Activated CD4-positive, alpha-beta memory T cell treated with anti-CD3 and anti-CD28 coated beads, Interleukin-2, amount 10 ng/mL, durations not matched to agents 7 days and 5 days (primary cell): ENCODE measurements at places on chromosomes 6 and 20. TPM values are rescaled to one million over a fixed set of nuclear protein-coding genes. Genes with fewer than 3 reads are reported as not detected.

- DNase-seq, result no peak
These were observed 11.5 kb upstream of the DACT2 start for GRCh38 chr6:168331058-168331457.

GRCh38 chr20:3889489-3890397 lies 556 bp downstream of the PANK2 start:
- DNase-seq, result peak; percentile 56

DNA sequence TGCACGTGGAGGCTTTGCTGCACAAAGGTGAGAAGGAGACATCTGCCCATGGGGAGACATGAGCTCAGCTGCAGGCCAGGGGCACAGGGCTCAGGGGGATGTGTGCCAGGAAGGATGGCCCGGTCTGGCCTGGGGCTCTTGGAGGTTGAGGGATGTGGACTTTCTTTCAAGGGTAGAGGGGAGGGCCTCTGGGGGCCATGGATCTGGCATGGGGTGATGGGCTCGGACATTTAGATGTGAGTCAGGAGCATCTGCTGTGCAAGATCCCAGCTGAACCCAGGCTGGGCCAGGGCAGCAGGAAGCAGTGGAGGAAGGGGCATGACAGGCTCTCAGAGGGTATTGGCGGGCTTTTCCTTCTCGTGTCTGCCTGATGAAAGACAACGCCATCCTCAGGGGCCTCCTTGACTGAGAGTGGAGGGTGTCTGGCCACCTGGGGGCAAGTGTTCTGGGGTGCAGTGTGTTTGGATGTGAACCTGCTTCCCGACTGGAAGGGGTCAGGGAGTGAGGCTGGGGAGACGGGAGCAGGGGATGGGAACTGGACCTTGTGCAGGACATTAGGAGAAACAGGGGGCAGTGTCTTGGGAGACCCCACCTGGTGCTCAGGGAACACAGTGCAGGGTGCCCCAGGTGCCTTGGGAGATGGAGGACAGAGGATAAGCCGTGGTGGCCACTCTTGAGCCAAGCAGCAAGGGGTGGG lies 156.1 kb downstream of the ERMARD start:
- no peak for DNase-seq

- DNase-seq, result no peak
These were observed 334.6 kb downstream of the ESR1 start for GRCh38 chr6:152142105-152142504.

GRCh38 chr20:59804347-59804746 lies 129.1 kb downstream of the SYCP2 start:
- DNase-seq, result peak; percentile 5

- no peak for DNase-seq
These were observed 71.3 kb downstream of the PLCB1 start for GRCh38 chr20:8203366-8203765.

DNA sequence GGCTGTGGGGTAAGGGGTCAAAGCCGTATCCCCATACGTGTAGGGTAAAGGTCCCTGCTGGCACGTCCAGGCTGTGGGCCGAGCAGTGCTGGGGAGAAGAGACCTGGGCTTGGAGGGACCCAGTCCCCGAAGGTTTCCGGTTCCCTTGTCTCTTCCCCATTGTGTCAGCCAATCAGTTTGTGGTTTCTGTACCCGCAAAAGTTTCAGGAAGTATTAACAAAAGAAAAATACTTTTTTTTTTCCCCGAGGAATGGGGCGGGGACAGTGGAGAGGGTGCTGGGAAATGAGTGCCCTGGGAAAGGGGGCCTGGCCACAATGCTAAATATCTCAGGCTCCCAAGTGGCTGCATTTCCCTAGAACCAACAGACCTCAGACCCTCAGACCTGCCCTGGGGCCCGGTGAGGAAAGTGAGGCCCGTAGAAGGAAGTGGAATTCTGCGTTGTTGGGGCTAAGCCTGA lies 15.2 kb upstream of the AMD1 start:
- no peak for DNase-seq

DNA sequence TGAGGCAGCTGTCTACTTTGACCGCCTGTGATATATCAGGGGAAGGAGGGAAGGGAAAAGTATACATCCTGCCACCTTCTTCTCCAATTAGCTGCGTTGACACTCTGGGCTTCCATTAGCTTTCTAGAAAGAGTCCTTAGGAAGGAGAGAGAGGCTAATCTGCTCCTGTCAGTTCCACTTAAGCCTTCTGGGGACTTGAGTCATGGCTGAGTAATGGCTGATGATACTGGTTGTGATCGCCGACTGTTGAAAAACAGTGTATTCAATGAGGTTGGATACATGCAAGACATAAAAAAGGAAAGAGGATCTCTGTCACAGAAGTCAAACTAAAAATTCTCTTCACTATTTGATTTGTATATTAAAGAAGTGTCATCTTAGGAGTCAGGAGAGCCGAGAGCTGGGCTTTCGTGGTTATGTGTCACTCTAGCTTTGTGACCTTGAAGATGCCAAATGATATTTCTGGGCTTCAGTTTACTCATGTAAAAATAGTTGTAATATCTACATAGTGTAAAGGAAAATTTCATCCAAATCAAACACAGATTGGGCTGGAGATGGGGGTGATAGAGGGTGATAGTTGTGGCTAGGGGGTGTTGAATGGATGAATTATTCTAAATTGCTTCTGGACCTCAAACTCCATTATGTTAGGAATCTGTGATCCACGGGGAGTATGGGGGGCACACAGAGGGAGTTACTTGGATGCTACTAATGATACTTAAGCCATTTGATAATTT lies 189.0 kb downstream of the UST start:
- no peak for DNase-seq

DNA sequence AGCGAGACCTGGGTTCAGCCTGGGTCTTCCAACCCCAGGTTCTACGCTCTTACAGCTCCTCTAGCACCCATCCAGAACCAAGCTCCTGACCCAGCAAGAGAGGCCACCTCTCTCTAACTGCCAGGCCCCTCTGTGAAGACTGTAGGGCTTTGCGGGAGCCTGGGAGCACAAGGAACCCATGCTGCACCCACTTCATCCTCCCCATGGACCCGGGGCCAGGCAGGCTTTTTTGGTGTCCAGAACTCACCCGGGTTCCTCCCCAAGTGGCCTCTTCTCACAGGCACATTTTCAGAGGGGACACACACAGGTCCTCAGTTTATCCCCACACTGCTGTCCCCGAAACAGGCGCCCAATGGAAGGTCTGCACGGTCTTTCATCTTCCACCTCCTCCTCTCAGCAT lies 145.9 kb downstream of the SYNDIG1 start:
- no peak for DNase-seq

GRCh38 chr6:70277470-70277869 lies 25.4 kb downstream of the COL9A1 start:
- no peak for DNase-seq

DNA sequence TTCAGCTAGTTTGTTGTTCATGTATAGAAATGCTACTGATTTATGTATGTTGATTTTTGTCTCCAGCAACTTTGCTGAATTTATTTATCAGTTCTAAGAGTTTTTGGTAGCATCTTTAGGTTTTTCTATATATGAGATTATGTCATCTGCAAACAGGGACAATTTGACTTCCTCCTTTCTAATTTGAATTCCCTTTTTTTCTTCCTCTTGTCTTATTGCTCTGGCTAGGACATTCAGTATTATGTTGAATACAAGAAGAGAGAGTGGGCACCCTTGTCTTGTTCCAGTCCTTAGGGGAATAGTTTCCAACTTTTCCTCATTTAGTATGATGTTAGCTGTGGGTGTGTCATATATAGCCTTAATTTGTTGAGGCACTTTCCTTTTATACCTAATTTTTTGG lies 58.2 kb downstream of the CDH26 start:
- DNase-seq, result no peak

GRCh38 chr6:150201772-150202329 lies 59.0 kb downstream of the PPP1R14C start:
- DNase-seq, result no peak

- DNase-seq, result no peak
These were observed 77.2 kb upstream of the EPHA7 start for GRCh38 chr6:93496548-93496947.

GRCh38 chr6:134449781-134450180 lies 131.9 kb upstream of the SGK1 start:
- DNase-seq, result no peak

Gene FUT9
- not detected for total RNA-seq

Gene FRK
- not detected for total RNA-seq

Gene PNPLA1
- not detected for total RNA-seq

Gene ARFGAP1
- total RNA-seq, result 82.0 TPM

Gene CRISP3
- not detected for total RNA-seq

Gene CTCFL
- not detected for total RNA-seq

Gene LST1
- 69.8 TPM for total RNA-seq

Gene TAB2
- 169 TPM for total RNA-seq

Gene SCAND1
- total RNA-seq, result 70.0 TPM

Gene STMND1
- total RNA-seq, result not detected

Gene HLA-DQA1
- total RNA-seq, result 35.4 TPM

Gene GSTA4
- 13.0 TPM for total RNA-seq
